Anterior cingulate cortex (tissue), 58 donors: ENCODE measurements at places on chromosomes 1 and 21.

- no peak for DNase-seq
Observed at GRCh38 chr1:3858231-3858981, 1.1 kb downstream of the DFFB start.

DNA sequence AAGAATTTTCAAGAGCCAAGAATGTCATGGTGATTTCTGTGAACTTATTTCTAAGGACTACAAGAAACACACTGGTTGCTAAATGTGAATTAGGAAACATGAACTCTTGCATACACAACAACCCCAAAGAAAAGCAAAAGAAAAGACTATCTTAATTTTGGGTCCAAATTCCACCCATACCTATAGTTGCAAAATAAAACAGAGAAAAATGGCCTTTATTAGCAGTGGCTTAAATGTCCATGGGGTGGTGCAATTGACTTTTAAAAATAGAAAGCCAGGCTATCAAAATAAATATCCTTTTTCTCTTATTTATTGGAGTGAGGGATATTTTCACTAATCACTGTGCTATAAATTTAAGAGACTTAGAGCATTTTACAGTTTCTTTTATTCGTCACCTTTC, 80.9 kb upstream of the DPYD start:
- no peak for DNase-seq

DNA sequence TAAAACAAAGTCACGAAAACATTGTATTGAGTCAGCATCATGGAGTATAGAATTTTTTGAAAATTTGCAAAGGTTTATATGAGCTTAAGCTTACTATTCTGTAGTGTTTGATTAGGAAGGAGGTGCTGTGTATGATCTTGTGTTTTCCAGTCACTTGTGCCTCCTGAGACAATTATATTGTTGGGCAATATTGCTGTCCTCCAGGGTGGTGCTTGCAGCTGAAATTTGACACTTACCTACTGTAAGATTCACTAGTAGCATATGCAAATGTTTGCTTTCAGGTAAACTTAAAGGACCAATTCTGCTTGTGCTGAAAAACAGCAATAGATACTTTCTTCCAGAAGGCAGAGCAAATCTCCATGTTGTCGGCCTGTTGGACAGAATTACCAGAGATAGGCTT, 268.0 kb downstream of the TGFB2 start:
- DNase-seq, result no peak

DNA sequence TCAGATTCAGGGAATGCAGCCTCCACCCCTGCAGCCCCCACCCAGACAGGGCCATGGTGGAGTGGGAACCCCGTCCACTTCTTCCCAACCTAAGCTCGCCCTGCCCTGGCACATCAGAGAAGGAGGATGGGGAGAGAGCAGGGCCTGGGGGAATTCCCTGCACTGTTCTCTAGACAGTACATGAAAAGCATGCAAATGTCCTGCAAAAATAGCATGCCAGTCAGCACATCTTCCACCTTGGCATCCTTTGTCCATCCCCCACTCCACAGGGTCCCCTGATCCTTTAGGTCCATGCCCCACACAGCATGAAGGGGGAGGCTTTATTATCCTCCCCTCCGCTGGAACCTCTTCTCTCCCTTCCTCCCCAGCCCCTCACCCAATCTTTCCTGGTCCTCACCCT, 35.0 kb upstream of the RD3 start:
- no peak for DNase-seq

DNA sequence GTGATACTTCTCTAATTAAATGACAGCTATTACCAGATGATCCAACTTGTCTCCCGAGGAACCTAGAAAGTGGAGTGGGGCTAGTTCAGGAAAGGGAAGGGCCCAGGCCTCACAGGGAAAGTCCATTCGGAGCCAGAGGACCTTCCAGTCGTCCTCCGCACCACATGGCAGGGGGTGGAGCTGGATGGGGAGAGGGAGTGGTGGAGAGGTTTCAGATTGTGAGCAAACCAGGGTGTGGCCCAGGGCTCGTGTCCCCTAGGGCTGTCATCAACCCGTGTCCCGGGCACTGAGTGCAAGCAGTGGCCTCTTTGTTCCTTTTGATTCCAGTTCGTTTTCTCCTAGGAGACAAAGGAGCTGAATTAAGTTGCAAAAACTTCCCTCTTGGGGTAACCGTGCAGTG, 114.9 kb downstream of the HUNK start:
- DNase-seq, result no peak

DNA sequence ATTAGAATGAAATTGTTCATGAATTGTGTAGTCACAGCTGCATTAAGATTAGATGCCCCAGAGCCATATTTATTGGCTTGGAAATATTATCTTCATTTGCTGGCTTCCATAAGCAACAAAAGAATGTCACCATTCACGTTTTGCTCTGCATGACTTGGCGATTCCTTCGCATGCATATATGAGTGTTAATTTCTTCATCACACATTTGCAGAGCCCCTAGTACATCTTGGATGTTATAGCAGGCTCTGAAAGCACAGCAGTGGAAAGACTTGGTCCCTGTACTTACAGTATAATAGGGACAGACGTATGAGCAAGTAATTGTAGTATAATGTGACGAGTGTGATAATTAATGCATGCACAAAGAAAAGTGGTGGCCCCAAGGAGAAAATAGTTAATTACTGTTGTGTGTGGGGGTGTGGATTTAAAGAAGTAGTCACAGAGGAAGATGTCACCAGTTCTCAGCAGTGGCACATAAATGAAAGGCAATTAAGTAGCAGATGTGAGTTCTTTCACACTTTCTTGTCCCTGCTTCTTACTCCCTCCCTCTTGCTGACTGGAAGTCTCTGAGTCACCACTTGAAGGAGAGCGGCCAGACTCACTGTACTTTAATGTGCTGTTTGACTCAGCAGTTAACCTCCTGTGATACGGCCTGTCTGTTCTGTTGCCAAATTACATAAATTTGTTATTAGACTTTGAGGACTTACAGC, 21.0 kb downstream of the S100A10 start:
- no peak for DNase-seq

GRCh38 chr1:225883616-225884265, 1.6 kb upstream of the TMEM63A start:
- DNase-seq, result no peak

DNA sequence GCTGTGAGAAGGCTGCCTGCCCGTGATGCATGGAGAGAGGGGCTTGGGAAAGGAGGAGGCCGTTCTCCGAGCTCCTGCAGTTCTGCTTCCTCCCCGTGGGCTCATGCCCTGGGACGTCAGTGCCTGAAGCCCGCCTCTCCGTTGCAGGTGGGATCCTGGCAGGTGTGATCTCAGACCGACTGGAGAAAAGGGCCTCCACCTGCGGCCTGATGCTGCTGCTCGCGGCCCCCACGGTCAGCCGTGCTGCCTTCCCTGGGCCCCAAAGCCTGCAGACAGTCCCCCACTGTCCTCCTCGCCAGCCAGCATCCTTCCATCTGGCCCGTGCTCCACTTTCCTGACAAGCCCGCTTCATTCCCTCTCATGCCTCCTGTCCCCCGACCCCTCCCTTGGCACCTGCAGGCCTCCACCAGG, 50.9 kb downstream of the SLC37A1 start:
- DNase-seq, result no peak

DNA sequence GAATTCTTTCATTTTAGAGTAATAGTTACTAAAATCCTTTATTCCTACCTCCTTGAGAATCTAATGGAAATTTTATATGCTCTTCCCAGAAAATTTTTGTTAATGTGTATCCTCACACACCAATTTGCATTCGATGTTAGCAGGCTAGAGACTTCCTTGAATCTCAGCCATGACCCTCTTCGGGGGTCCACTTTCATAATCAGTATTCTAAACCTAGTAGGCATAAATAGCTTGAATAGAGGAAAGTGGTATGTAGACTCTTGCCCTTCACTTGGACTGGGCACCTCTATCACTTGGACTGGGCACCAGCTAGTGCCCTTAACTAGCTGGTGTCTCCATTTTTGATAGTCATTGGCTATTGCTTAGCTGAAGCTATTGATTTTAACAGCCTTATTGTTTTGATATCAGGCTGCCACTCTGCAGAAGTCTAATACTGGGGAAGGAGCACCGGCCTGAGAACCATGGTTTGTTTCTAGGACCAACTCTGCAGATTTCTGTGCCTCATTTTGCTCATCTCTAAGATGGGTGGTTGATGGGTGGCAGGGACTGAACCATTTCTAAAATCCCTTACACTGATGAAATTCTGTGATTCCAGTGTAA, 42.8 kb downstream of the MRPL39 start:
- DNase-seq, result no peak

GRCh38 chr1:184624626-184625025, 130.0 kb downstream of the EDEM3 start:
- DNase-seq, result no peak

GRCh38 chr1:228194436-228194835, 13.4 kb upstream of the OBSCN start:
- no peak for DNase-seq

DNA sequence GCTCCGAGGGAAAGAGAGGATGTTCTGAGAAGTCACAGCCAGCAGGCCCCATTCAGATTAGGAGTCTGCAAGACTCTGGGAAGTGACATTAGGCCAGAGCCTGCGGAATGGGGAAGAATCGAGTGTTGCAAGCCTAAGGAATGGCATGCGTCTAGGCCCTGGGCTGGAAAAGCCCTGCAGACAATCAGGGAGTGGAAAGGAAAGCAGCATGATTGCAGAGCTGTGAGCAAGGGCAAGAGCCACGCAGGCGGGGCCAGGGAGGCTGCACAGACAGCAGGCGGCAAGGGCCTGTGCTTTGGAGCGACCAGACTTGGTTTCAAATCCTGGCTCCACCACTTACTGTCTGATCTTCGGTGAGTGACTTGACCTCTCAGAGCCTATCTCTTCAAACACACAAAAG, 118.2 kb downstream of the RRAGC start:
- no peak for DNase-seq

DNA sequence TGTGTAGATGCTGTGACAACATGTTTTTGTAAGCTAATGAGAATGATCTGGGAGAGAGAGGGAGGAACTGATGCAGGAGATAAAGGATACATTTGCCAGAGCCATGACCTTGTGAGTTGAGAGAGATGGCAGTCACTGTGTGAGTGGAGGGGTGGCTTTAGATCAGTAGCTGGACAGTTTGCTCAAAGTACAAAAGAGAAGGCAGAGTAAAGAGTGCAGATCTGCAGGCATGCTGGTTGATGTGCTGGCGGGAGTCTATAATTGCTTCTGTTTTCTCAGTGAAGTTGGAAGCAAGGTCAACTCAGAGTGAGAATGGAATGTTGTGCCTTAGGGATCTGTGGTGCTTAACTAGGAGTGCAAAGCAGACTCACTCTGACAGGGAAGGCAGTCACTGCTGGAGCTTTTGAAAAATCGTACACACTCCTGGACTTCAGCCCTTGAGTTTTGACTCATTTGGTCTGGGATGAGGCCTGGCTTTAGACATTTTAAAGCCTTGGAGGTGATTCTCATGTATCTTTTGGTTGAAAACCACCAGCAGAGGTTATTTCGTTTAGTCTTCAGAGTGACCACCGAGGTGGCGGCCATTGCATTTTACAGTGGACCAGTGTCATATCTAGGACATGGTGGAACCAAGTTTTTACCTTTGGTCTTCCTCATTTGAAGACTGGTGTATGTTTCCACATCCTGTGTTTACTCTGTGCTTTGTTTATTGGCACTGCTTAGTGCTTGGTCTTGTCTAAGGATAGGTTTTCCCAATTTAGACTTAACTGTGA, 49.6 kb downstream of the MTR start:
- no peak for DNase-seq

- no peak for DNase-seq
Observed at GRCh38 chr1:199979071-199979470, 48.4 kb upstream of the NR5A2 start.

GRCh38 chr1:84753516-84754385, 63.5 kb upstream of the SSX2IP start:
- peak; percentile 85 for DNase-seq

DNA sequence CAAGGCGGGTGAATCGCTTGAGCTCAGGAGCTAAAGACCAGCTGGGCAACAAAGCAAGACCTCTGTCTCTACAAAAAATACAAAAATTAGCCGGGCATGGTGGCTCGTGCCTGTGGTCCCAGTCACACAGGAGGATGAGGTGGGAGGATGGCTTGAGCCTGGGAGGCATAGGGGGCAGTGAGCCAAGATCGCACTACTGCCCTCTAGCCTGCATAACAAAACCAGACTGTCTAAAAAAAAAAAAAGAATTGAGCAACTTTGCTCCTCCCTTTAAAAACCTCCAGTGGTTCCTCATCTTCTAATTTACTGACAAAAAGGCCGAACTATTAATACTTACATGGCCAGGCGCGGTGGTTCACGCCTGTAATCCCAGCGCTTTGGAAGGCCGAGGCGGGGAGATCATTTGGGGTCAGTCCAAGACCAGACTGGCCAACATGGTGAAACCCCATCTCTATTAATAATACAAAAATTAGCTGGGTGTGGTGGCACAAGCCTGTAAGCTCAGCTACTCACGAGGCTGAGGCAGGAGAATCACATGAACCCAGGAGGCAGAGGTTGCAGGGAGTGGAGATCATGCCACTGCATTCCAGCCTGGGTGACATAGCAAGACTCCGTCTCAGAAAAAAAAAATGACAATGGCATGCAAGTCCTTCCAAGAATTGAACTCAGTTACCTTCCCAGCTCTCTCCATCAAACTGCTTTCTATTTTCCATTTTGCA, 4.4 kb downstream of the ACBD3 start:
- no peak for DNase-seq

DNA sequence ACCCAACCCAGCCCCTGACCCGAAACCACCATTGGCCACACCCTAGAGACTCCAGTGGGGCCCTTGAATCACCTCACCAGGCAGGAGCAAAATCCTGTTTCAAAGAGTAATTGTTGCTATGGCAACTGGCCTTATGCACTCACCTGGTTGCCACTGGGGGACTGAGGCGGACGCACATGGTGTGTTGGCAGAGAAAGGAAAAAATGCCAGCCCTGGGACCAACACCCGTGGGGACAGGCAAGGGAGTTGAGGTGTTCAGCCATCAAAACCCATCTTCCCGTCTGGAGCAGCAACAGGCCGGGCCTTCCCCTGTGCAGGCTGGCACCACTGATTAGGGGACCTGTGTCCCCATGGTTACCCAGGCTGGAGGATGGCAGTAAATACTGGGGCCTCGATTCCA, 395.8 kb upstream of the VAMP3 start:
- no peak for DNase-seq

GRCh38 chr1:58573705-58574591, 3.1 kb downstream of the TACSTD2 start:
- DNase-seq, result no peak

DNA sequence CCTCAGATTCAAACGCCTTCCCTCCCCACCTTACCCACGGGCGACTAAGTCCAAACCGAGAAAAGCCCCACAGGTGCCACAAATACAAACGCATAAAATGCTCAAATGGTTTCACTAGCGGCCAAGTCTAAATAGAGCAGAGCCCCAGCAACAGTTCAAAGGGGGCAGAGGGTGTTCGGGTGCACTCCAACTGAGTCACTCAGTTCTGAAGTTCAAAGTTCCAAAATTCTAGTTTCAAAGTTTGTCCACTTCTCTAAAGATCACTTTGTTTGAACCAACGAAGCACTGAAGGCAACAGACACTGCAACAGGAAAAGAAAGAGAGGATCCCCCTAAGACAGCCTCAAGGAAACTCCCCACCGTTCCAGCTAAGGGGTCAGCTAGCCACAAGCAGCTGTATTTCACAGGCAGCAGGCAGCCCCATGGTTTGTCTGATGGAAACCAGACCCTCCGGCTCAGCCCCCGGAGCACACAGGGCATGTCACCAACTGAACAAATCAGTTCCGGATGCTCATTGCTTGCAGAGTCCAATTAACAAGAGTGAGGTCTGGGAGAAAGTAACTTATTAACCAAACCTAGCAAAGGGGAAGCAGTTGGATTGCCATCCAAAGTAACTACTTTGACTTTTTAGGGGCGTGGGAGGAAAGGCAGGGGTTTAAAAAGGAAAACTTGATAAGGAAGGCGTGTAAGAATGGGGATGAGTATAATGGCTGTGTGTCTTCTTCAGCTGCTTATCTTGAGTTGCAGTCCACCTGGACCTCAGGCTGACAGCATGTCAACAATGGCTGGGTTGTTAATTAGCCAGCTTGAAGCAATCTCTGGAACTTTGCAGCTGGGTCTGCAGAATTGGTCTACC, 1423.9 kb upstream of the PRMT6 start:
- no peak for DNase-seq
